ENCODE measurements at places on chromosomes 1 and 21.

DNA sequence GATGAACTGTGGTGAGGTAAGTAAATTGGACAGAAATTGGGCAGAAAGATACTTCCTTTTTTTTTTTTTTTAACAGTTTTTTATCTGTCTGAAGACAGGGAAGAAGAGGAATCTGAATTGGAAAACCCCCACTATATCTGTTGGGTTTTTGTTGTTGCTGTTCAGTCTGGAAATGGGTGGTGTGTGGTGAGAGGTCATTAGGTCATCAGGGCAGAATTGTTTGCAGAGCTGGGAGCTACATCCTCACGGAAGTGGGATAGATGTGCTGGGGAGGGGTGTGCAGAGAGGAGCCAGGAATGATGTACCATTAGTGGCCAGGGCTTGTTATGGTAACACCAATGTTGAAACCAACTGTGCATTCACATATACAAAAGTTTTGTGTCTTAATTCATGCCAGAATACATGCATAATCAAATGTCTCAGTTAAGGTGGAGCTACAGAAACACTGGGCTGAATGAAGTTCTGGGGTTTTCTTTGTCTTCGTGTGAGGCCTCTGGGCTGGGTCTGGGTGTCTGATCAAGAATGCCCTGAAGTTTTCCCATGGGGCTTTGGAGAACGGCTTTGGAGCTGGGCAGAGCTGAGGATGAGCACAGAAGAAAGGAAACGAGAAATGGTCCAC is 12.4 kb downstream of the USP25 start:
- DNase-seq = no peak

DNA sequence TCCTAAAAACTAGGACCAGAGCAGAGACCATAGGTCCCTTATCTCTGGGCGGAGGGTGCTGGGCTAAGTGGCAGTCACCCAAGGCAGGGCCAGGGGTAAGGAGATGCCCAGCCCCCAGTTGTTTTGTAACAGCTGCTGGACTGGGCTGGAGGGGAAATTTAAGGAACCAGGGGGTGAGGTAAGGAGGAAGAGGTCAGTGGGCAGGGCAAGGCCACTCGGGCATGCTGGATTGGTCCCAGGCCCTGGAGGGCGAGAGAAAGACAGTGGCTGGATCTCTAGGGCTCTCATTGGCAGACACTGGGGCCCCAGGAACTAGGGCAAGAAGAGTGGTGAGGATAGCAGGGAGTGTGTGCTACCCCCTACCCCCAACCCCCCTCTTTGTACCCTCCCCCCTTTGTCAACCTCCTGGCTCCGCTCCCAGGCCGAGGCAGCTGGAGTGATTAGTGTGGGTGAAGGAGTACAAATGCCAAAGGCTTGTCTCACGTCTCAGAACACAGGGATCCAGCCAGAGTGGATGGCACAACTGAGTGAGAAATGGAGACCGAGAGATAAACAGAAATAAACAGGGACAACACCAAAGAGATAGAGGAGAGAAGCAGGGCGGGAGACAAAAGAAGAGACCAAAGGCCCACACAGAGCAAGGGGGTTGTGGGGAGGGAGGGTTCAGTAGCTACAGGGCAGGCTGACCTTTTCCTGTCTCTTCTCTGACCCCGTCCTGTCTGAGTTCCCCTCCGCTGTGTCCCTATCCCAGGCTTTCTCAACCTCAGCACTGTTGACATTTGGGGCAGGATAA is 20.5 kb upstream of the THRAP3 start:
- peak; percentile 58 for DNase-seq

DNA sequence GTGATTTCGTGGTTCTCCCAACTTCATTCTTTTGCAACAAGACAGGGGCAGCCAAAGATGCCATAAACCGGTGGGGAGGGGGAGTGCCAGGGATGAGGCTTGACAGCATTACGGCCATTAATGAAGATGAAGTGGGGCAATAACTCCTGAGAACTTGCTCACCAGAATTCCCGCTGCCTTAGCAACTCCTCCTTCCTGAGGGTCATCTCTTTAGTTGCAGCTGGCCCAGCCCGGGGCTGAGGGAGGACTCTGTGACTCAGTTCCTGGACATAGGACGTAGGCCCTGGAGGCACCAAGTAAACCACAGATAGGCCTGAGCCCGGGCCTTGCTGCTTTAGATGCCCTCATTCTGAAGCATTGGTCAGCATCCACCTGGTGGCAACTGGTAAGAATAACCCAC is 330.2 kb downstream of the RRAGC start:
- no peak for DNase-seq

DNA sequence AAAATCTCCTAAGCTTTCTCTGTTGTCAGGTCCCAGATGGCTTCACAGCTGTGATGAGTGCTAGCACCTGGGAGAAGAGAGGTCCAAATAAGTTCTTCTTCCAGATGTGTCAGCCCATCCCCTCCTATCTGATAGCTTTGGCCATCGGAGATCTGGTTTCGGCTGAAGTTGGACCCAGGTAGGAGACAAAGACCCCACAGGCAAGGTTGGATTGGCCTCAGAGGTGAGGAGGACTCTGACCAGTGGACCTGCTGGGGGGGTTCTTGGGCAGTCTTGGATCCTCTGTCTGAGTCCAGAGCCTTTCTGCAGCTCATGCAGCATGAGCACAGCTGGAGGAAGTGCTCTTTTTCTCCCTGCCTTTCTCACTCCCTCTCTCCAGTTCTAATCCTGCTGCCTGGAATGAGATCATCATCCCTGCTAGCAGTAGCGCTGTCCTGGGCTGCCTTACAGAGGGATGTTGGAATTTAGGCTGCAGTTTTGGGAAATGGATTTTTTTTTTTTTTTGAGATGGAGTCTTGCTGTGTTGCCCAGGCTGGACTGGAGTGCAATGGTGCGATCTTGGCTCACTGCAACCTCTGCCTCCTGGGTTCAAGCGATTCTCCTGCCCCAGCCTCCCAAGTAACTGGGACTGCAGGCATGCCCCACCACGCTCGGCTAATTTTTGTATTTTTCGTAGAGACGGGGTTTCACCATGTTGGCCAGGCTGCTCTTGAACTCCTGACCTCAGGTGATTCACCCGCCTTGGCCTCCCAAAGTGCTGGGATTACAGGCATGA is 7.1 kb downstream of the RNPEP start:
- no peak for DNase-seq

GRCh38 chr1:147640553-147641165 is 29.7 kb downstream of the ACP6 start:
- DNase-seq = peak; percentile 78

- DNase-seq = peak; percentile 60
These were observed 4.5 kb downstream of the LEPR start for GRCh38 chr1:65425006-65425405.

DNA sequence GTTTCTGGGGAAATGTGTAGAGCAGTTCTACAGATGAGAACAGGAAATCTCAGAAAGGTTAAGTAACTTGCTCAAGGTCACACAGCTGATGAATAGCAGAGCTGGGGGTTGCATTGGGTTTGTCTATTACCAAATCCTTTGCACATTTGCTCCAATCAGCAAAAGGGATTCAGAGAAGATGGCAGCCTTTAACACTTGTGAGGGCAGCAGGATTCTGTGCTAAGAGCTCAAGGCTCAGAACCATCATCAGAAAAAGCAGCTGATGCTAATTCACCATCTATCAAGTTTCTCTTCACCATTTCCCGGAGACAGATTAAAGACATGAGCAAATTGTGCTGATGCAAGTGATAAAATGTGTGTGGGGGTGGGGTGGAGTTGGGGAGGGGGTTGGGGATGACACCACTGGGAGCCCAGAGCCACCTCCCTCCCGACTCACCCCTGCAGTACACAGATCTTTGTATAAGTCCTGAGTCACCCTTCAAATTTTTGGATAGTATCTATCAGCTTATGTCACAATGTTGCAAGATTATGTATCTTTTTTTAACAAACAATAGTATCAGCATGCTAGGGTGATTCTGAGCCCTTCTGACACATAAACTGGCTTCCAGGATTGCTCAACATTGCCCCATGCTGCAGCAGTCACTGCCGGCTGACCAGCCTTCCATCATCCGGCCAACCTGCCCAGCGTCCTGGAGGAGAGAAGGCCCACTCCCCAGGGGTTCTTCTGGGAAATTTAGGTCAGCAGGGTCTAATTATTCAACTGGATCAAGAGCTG is 2.8 kb upstream of the SPSB1 start:
- DNase-seq = peak; percentile 75

DNA sequence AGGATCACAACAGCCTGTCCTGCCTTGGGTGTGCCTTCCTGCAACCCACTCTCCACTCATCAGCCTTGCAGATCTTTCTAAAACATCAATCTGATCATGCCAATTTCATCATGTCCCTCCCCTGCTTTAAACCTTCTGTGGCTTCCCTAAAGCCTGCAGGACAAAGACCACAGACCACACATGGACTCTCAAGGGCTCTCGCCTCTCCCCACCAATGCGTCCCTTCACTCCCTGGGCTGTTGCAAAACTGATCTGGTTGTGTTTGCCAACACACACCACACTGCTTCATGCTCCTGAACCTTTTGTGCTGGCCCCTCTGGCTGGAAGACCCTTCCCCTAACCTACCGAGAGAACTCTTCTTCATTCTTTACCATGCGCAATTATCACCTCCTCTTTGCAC is 72.4 kb downstream of the ITPKB start:
- no peak for DNase-seq

- peak; percentile 8 for DNase-seq
These were observed 494.0 kb downstream of the KCNT2 start for GRCh38 chr1:196114193-196114592.

DNA sequence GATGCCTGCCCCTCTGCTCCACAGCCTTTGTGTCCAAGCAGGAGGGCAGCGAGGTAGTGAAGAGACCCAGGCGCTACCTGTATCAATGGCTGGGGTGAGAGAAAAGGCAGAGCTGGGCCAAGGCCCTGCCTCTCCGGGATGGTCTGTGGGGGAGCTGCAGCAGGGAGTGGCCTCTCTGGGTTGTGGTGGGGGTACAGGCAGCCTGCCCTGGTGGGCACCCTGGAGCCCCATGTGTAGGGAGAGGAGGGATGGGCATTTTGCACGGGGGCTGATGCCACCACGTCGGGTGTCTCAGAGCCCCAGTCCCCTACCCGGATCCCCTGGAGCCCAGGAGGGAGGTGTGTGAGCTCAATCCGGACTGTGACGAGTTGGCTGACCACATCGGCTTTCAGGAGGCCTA is 754 bp downstream of the BGLAP start:
- no peak for DNase-seq

- DNase-seq = no peak
These were observed 899.7 kb downstream of the ADGRL2 start for GRCh38 chr1:82700476-82700875.

DNA sequence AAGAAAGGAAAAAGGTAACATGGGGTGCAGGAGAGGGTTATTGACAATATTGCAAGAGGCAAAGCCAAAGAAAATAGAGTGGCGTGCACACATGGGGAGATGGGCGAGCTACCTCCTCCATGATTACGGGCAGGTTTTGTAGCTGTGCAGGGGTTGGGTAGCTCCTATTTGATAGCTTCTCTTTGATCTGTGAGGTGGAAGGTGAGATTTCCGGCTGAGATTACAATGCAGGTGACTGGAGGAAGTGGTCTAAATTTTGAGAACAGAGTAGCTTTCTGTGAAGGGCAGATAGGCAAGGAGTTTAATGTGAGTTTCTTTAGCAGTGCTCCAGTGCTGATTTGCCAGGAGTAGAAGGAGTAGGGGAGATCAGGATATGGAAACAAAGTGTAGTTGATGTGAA is 263.4 kb downstream of the PLA2G4A start:
- no peak for DNase-seq

DNA sequence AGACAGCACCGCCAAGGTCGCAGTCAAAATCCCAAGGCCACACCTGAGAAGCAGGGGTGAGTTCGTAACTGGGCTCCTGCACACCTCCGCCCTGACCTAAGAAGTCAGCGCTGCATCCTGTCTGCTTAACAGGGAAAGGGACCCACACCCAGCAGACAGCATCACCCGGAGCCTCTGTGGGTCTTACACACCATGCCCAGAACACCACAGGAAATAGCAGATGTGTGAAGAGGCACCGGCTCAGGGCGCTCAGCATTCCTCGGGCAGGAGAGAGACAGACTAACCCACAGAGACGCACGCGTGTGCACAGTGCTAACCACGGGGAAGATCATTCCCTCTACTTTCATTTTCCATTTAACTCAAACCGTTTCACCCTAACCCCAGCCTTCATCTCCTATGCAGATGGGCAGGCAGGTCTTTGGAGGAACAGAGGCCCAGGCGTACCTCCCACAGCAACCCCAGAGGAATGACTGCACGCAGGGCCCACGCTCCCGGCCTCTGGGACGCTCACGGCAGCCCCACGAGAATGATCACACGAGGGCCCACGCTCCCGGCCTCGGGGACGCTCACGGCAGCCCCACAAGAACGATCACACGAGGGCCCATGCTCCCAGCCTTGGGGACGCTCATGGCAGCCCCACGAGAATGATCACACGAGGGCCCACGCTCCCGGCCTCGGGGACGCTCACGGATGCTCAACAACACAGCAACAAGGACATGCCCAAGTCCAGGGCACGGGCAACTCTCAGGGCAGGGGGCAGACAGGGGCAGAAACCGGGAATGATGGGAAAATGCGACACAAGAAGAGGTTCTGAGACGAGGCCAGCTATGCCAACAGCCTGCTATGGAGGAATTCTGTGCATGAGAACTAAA is 20.9 kb downstream of the POFUT2 start:
- peak; percentile 76 for DNase-seq

DNA sequence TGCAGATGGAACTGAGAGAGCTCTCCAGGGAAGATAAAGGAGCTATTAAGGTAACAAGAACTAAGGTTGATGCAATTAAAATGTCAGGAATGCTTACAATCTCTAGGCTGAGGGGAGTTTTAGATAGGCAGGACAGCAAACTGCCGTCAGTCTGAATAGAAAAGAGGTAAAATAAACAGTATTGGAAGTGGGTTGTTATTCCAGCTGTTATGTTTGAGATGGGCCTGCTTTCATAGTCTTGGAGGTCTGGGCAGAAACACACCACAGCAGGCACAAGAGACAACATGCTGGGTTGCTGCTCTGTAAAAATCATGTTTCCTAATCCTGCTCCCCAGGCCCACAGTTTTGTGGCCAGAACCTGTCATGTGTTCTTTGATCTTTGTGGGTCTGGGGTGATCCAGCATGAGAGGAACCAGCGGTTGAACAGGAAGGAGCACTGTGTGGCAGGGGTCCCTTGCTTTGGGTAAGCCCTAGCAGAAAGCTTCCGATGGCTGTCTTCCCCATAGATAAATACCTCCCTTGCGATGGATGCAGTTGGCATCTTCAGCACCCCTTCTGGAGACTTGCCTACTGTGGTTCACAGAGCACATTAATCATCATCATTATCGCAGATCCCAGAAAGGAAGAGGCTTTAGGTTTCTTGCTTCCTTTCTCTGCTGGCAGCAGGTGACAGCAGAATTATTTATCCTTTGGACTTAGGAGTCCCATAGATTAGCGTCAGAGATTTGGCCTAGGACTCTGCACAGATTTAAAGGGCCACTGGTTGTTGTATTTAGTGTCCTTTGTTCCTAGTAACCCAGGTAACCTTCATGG is 97.1 kb downstream of the AK5 start:
- DNase-seq = no peak

- DNase-seq = no peak
These were observed 257.7 kb upstream of the SGIP1 start for GRCh38 chr1:66276218-66276617.

GRCh38 chr1:15707239-15707925 is 23.3 kb downstream of the PLEKHM2 start:
- no peak for DNase-seq

All from fibroblast of skin of back (primary cell).